ENCODE measurements at places on chromosomes 11 and 22.

DNA sequence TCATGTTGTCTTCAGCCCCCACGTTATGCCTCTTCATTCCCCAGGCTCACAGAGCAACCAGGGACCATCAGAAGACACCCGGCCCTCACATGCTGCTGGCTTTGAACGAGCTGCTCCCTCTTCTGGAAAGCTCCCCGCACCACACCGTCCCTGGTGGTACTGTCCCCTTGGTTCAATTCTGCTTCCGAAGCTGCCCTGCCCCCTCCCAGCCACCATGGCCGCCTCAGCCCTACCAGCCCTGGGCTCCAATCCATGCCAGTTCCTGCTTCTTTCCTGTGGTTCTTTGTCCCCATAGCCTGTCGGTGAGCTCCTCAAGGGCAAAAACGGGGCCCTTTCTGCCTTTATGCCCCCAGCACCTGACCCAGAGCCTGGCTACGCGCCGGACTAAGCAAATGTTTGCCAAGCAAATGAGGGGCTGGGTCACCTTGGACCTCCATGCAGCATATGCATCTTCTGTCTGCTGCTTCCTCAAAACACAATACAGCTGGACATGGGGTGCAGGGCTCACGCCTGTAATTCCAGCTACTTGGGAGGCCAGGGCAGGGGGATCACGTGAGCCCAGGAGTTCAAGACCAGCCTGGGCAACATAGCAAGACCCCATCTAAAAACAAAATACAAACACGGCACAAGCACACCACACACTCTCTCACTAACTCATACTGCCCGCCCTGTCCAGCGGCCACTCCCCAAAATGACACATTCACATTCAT is 21.3 kb downstream of the TNKS1BP1 start:
- DNase-seq = no peak

DNA sequence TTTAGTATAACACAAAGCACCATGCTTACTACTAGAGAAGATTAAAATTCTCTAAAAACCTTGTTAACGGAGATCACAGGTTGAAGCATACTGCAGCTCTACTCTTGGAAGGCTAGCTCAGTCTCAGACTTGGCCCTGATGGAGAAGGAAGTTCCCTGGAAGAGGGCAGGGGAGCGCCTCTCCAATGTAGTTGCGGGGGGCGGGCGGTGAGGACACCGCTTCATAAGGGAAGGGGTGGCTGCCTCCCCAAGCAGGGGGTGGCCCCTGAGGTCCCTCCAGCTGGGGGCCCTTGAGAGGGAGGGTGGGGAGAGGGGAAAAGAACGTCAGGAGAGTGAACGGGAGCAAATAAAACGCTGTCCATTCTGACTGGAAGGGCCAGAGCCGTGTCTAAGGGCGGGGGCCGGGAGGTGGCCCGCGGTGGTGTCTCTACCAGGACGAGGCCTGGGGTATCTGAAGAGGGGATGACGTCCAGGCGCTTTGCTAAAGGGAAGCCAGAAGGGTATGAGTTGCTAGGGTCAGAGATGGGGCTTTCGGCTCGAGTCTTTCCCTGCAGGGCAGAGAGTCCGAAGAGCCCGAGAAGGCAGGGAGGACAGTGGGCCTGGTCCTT is 553 bp upstream of the USP47 start:
- DNase-seq = no peak

GRCh38 chr22:50719814-50720300 is 18.1 kb upstream of the ACR start:
- DNase-seq = no peak

- DNase-seq = no peak
These were observed 1.7 kb downstream of the RASD2 start for GRCh38 chr22:35542157-35542938.

DNA sequence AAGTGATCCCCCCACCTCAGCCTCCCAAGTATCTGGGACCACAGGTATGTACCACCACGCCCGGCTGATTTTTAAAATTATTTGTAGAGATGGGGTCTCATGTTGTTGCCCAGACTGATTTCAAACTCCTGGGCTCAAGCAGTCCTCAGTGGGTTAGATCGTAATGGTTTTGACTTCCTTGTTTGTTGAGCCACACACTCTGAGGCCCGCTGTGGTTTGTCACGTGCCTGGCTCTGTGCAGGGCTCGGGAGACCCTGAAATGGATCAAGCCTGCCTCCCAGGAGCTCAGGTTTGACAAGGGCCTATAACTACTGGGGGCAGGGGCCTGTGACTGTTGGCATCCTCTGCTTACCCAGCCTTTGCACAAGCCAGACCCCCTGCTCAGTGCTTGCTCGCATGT is 68.1 kb downstream of the MPPED1 start:
- DNase-seq = no peak

- no peak for DNase-seq
These were observed 165.0 kb upstream of the TRPC6 start for GRCh38 chr11:101748572-101749344.

DNA sequence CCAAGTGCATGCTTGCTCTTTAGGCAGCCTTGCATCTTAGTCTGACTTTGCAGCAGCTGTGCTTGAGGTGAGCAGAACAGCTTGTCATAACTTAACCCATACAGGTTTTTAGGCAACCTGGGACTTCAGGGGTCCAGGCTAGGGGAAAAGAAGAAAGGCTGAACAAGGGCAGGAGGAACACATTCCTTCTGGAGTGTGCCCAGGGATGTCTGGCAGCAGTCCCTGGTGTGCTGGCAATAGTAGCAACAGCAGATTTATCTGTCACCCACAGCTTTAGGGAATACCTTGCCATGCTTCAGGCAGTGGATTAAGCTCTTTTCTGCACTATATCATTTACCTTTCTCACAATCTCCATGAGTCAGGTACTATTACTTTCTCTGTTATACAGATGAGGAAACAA is 513.0 kb downstream of the RAB38 start:
- no peak for DNase-seq

DNA sequence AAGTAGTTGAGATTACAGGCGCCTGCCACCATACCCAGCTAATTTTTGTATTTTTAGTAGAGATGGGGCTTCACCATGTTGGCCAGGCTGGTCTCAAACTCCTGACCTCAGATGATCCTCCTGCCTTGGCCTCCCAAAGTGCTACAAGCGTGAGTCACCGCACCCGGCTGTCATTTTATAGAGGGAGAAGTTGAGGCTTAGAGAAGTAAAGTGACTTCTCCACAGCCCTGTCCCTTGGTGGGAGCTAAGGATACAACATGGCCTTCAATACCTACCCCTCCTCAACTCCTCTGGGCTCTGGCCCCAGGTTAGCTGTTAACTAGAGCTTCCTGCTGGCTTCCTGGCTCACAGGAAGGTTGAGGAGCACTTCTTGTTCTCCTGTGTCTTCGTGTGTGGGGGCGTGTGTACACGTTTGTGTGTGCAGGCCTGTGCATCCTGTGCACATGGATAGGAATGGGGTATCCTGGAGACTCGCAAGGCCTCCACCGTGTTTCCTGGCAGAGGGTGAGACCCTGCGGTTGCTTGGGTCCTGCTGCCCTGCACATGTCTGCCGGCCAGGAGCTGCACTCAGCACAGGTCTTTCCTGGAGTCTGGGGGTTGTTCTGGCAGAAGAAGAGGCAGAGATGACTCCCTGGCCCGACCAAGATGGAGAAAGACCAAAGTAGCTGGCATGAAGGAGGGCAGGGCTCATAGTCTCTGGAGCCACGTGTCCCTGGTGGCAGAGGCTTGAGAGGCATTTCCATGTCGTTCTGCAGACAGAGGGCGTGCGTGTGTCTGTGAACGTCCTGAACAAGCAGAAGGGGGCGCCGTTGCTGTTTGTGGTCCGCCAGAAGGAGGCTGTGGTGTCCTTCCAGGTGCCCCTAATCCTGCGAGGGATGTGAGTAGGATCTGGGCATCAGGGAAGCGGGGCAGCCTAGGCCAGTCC is 2.4 kb downstream of the SIDT2 start:
- peak; percentile 59 for DNase-seq

- no peak for DNase-seq
These were observed 21.9 kb upstream of the PRR5 start for GRCh38 chr22:44680058-44680457.

DNA sequence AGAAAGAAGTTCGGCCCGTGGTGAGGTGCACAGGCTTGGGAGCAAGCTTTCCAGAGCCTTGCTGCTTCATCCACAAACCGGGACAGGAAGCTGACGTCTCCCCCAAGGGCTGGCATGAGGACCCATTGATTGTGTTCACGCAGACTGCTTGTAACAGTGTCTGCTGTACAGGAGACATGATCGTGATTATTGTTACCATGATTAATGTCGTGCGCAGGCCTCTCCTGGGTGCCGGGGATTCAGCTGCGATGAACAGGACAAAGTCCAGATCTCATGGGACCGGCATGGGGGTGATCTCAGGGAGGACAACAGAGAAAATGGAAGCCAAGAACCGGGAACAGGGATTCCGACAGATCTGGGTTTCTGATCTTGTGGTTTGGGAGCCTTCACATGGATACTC is 219.9 kb downstream of the BRD1 start:
- no peak for DNase-seq

GRCh38 chr22:48756146-48757111 is 1071.2 kb downstream of the BRD1 start:
- no peak for DNase-seq

GRCh38 chr11:122102426-122102825 is 13.6 kb downstream of the BLID start:
- no peak for DNase-seq

- no peak for DNase-seq
These were observed 15.2 kb downstream of the TMPRSS5 start for GRCh38 chr11:113690619-113691569.

GRCh38 chr11:108223348-108224149 is 682 bp downstream of the ATM start:
- DNase-seq = peak; percentile 66

DNA sequence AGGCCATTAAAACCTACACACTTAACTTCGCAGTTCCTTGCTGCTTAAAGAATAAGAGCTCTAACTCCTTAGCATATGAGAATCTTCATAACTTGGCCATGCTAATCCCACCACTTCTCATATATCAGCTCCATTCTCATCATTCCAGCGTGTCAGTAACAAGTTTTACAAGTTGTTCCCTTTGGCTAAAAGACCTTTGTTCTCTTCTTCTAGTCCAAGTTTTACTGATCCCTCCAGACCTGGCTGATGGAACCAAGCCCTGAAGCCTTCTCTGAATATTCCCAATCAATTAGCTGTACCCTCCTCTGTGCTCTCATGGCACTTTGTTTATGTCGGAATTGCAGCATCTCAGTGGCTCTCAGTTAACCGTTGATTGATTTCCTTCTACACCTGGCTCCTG is 35.8 kb downstream of the GAB2 start:
- DNase-seq = no peak

DNA sequence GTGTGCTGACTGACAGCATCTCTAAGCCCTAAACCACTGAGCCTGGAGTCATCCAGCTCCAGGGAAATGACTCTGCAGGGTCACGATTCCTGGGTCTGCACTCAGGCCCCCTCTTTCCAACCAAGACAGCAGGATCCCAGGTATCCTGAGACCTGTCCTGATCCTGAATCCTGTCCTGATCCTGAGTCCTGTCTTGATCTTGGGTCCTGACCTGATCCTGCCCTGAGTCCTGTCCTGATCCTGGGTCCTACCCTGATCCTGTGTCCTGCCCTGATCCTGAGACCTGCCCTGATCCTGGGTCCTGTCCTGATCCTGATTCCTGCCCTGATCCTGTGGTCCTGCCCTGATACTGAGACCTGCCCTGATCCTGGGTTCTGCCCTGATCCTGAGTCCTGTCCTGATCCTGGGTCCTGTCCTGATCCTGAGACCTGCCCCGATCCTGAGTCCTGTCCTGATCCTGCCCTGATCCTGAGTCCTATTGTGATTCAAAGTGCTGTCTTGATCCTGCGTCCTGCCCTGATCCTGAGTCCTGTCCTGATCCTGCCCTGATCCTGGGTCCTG is 1.4 kb upstream of the KRTAP5-6 start:
- DNase-seq = no peak

DNA sequence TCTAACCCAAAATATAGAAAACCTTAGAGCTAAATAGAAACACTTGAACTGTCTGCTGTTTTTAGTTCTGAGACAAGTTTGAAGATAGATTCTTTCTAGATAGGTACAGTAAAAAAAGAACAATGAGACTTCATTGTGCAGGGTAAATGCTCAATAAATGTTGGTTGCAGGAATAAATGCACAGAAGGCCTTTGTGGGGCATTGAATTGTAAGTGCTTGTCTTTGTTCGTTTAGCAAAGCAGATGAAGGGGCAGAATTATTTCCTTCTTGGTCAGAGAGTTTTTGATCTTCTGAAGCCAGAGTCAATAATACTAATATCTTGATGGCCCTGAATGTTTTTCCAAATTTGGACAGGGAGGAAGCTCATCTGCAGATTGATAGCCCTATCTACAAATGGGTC is 340.4 kb downstream of the OPCML start:
- DNase-seq = no peak

- DNase-seq = no peak
These were observed 11.5 kb downstream of the STARD10 start for GRCh38 chr11:72782081-72782920.

GRCh38 chr22:38921806-38922205 is 35.6 kb upstream of the APOBEC3A start:
- DNase-seq = no peak

- DNase-seq = no peak
These were observed 12.8 kb upstream of the BACE1-AS start for GRCh38 chr11:117278347-117278746.

GRCh38 chr22:44887941-44888366 is 121.9 kb downstream of the PHF21B start:
- no peak for DNase-seq

DNA sequence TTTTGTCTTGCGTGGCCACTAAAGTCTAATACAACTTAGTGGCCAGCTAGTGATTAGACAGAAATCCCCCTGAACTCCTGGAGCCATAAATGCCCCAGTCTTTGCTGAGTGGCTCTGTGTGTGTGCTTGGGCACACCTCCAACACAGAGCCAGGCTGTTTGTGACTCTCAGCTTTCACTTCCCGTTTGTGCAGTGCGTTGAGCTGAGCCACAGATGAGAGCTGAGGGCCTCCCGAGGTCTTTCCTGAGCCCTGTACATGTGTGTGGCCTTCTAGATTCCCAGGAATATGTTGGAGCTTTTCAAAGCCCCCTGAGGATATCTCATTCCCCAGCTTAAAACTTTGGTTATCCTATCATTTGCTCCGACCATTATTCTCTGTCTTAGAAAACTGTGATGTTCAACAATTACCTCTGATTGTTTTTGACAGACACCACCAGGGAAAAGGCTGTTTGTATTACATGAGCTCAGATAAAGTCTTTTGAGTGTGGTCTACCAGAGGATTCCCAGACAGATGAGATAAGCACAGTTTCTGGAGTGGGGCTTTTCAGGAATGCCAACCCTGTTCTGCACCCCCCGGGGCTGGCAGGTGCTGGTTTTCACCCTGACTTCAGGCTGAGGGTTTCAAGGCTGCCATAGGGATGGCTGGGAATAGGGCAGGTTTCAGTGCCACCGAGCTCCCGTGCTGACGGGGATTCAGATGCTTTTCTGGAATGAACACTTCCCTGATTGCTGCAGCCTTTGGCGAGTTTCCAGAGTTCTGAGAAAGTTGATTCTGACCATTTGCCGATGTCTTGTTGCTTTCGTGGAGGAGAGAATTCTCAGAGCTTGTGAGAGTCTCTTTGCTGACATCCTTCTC is 23.8 kb downstream of the IGHMBP2 start:
- no peak for DNase-seq
